Stimulated activated CD4-positive, alpha-beta T cell treated with anti-CD3 and anti-CD28 coated beads, Interleukin-1b, Interleukin-23, amount 100 ng/mL, for 24 hours (primary cell): ENCODE measurements at places on chromosomes 5 and 9.

DNA sequence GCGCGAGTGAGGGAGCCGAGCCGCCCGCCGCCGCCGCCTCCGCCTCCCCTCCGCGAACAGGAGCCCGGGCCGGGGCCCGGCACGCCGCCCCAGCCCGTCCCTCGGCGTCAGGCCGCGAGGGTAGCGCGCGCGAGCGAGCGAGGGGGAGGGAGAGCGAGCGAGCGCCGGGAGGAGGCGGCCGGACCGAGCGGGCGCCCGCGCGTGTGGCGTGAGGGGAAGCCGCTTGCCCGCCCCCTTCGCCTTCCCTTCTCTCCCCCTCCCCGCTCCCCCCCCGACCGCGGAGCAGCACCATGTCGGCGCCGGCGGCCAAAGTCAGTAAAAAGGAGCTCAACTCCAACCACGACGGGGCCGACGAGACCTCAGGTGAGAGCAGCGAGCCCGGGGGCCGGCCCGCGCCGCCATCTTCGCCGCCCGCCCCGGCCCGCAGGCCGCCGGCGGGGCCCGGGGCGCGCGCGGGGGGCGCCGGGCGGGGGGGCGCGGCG lies 312 bp downstream of the SET start:
- DNase-seq, result no peak

DNA sequence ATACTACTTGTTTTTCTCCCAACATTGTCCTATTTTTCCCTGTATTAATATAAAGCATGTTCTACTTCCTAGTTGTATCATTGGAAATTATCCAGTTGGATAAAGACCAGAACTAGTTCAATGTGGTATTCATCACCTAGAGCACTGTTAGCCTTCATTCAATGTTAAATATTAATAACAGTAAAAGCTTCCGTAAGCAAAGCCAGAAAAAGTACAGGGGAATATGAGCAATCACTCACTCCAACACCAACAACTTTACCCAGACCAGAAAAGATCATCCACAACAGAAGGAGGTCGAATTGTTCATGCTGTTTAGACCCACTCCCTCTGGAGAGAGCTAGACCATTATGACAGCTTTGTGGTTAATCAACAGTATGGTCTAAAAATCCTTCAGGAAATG lies 728.4 kb downstream of the MAT2B start:
- DNase-seq, result no peak

GRCh38 chr9:13731637-13732036 lies 452.1 kb upstream of the MPDZ start:
- DNase-seq, result no peak

GRCh38 chr5:139639619-139640380 lies 8.3 kb upstream of the CXXC5 start:
- no peak for DNase-seq

GRCh38 chr5:19531374-19531952 lies 456.5 kb downstream of the CDH18 start:
- no peak for DNase-seq

DNA sequence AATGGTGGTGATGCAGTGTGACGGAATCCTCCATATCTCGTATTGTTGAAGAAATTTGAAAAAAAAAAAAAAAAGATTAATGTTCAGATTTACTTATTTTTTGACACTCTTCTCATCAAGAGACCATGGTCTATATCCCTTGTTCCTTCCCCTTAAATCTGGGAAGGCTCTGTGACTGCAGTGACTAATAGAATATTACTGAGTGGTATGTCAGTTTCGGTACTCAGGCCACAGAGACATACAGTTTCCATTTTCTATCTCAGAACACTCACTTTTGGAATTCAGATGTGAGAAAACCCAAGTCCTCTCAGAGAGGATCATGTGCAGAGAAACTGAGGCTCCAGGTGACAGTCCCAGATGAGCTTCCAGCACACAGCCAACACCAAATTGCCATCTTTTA lies 1193.5 kb downstream of the DTWD2 start:
- DNase-seq, result no peak

DNA sequence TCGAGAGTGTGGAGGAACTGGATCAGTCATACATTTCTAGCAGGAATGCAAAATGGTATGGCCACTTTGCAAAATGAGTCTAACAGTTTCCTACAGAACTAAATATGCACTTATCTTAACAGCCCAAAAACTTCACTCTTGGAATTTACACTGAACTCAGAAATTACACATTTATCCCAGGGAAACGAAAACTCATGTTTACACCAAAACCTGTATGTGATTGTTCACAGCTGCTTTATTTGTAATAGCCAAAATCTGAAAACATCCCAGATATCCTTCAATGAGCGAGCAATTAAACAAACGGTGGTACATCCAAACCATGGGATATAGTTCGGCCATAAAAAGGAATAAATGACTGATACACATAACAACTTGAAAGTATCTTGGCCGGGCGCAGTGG lies 62.0 kb downstream of the RNF130 start:
- DNase-seq, result no peak

DNA sequence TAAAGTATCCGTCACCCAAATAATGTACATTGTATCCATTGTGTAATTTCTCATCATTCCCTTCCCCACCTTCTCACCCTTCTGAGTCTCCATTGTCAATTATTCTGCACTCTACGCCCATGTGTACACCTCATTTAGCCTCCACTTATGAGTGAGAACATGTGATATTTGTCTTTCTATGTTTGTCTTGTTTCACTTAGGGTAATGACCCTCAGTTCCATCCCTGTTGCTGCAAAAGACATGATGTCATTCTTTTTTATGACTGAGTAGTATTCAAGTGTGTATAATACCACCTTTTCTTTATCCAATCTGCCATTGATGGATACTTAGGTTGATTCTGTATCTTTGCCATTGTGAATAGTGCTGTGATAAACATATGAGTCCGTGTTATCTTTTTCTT lies 4.9 kb upstream of the SPATA31C2 start:
- DNase-seq, result no peak

DNA sequence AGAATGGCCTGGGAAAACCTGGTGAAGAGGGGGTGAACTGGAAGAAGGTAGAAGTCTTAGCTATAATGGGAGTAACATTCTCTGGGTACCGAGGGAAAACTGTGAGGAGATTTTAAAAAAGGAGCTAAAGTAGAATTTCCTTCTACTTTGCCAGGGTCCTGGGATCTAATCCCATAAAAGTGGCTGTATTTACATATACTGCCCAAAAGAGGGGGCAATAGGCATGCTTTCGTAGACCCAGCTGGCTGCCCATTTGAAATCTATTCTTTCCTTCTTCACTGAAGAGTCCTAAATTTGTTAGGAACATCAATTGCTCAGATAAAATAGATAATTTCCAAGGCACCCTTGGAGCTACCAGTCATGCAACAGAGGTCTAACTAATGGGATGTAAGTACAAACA lies 159.2 kb downstream of the CDC42SE2 start:
- no peak for DNase-seq

GRCh38 chr9:119881898-119882297 lies 512.7 kb upstream of the BRINP1 start:
- no peak for DNase-seq

DNA sequence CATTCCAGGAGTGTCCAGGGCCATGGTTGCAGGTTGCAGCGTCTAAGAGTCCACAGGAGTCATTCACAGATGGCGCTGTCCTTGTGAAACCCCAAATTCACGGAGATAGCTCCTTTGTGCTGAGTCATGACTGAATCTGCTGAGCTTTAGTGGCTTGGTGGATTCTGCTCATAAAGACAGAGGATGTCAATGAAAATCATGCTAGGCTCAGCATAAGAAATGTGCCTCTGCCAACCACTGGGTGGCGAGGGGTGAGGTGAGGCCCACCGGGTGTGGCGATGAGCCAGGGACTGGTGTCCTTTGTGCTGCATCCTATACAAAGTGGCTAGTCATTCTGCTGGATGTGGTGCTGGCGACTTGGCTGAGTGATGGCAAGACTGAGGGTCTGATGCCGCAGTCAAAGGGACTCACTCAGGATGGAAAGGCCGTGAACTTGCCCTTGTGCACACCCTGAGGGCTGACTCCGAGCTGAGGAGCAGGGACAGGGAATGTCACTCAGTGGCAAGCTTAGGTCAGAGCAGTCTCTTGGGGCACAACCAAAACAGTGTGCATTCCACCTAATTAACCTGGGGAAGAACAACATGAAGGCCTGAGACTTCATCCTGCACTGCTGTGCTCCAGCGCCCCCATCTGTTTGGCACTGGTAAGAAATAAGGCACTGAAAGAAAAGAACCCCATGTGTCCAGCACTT lies 71.5 kb downstream of the DAP start:
- no peak for DNase-seq
